ENCODE measurements at places on chromosomes 2 and 18.

DNA sequence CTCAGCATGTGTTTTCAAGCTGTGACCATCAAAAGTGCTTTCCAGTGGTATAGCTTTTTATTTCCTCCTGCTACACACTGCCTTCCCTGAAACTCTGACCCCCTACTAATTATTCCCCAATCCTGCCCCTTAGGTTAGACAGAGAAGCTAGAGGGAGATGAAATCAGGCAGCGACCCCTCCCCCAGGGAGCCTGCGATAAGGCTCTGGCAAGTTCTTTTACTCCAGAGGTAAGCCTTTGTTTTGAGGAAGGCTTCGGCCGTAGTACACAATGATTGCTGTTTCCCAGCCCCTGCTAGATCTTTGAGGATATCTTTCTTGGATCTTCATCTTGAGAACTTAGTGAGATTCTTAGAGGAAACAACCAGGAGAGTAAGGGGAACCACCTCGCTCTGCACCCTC, 33.5 kb upstream of the NOL4 start:
- no peak for DNase-seq

GRCh38 chr18:51164761-51165281, 32.7 kb downstream of the MEX3C start:
- no peak for DNase-seq

- DNase-seq, result no peak
Observed at GRCh38 chr2:230230496-230231200, 5.1 kb downstream of the SP140 start.

DNA sequence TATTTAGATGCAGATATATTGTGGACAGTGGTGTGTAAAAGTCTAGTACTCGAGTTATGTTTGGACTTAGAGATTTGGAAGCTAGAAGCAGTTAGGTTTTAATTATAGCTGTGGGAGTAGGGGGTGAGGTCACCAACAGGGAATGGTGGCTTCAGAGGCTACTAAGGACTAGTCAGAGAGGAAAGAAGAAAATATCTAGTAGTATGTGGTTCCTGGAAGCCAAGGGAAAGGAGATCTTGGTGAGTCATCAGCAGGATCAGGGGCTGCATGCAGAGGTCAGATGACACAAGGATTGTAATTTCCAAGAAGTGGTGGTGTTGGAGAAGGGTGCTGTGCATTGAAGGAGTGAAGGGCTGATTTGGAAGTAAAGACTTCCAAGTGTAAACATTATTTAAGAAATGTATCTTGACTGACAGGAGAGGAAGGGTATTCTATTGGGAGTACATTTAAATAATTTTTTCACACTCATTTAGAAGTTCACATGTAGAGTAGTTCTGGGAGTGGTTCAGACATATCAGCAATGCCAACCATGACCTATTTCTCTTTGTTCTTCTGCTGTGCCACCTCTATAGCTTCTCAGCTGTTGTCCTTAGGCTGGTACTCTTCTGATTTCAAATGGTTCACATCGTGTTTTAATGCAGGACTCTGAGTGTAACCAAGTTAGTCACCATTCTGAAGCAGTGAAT, 59.1 kb downstream of the ACSL3 start:
- no peak for DNase-seq

DNA sequence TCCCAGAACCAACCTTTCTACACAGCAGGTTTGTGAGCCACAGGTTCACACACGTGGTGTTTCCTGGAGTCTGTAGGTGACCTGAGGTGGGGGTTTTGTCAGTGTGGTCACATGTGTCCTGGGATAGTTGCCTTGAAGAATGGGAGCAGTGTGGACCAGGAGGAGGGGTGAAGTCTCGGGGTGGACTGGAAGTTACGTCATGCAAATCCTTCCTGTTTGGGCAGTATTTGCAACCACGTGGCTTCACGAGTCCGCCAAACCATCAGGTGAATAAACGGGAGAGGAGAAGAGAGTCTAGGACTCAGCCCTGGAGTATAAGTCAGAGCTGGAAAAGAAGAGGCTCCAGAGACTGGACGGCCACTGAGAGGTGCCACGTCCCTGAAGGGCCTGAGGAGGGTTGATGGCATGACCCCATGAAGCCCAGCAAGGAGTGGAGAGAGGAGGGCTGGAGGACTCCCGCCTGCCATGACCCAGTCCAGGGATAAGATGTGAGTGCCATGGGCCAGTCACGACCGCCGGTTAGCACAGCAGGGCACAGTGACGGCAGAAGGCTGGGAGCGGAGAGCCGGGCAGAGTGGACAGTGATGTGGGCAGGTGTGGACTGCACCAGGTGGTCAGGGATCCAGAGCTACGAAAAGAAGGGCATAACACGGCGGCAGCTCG, 16.5 kb downstream of the LPIN1 start:
- DNase-seq, result no peak

DNA sequence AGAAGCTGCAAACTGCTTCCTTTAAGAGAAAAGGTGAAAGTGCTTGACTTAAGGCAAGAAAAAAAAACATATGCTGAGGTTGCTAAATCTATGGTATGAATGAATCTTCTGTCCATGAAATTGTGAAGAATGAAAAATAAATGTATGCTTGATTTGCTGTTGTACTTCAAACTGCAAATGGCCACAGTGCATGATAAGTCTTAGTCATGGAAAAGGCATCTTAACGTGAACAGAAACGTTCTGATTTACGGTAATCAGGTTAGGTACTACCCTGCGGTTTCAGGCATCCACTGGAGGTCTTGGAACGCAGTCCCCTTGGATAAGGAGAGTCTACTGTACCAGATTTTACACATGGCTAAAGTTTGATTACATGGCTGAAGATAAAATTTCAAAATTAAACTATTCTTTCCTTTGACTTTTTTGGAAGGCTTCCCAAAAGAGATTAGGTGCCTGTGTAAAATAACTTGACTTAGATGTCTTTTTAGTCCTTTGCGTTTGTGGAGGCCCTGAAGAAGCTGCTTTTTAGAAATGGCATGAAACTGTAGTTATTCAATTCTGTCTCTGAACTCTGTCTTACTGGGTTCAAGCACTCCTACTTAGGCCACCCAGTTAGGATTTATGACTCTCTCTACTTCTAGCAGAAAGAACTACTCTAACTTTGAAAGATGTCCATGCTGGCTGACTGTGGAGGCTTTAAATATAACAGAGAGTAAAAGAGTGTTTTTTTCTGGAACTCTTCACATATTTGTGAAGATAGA, 35.9 kb upstream of the SCN9A start:
- no peak for DNase-seq

- no peak for DNase-seq
Observed at GRCh38 chr18:11663439-11664029, 25.5 kb upstream of the GNAL start.

GRCh38 chr2:133167990-133168389, 400.3 kb downstream of the NCKAP5 start:
- no peak for DNase-seq

DNA sequence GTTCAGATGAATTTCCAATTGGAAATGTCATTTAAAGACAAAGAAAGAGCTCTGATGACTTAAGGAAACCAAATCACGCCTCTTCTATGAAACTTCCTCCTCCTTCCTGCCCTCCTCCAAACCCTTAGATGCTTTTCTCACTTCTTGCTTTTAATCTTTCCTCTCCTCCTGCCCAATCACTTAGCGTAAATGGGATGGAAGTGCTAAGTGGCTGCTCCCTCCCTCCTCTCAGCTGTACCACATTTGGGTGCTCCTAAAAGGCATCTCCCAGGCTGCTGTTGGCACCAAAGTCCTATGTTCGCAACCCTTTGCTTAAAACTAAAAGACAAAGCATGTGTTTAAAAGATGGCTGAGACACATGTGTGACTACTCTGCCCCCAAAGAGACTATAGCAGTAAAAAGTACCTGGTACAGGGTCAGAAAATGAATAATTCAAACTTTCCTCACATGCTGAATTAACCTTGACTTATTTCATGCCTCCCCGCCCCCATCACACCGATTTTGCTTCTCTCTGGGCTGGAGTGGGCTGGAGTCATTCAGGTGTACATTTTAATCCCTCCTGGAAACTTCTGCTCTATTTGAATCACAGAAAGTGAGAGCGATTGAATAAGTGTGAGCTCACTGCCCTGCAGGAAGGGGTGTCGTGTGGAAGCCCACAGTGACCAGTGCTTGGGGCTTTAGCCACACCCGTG, 59.2 kb upstream of the KLF7 start:
- no peak for DNase-seq

DNA sequence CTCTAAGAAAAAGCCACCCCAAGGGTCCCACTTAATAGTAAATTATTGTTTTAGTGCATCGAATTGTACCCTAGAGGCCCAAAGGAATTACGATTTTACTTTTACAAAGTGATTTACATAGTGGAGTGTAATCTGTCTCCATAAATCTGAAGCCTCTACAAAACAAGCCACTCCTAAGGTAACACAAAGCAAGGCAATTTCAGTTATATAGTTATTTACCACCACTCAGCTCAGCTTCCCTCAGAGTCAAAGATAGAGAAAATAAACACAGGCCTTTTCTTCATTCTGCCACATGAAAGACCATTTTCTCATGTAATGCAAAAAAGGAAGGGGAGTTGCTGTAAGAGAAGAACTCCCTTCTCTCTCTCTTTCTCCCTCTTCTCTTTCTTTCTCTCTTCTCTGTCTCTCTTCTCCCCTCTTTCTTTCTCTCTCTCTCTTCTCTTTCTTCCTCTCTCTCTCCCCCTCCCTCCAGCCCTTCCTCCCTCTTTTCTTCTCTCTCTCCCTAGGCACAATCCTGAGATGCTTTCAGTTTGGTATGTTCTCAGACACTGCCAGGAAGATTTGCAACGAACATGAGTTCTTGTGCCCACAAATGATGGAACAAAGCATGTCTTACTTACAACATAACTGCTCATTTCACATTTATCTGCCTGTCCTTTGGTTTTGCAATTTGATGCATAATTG, 264.5 kb downstream of the BCL2 start:
- no peak for DNase-seq

DNA sequence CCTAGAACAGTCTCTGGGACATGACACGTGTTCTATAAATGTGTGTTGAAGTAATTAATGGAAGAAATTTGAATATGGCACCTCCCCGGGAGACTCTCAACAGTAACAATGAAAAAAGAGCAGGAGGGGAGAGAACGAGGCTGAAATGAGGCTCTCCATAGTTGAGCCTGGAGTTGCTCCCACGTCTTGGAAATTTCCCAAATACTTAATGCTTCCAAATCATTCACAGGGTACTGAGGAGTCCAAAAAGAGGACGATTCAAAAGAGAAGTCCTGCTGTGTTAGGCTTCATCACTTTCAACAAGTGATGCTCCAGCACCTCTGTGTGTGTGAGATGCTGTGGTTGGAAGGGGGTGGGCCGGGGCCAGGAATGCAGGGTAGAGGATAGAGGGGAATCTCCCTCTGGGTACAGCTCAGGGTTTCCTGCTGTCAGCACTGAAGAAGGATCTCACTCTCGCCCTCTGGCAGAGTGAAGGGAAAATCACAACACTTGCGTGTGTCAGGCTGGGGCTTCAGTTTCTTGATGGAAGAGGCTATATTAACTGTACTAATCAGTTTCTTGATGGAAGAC, 18.1 kb upstream of the ZNF407 start:
- DNase-seq, result no peak

DNA sequence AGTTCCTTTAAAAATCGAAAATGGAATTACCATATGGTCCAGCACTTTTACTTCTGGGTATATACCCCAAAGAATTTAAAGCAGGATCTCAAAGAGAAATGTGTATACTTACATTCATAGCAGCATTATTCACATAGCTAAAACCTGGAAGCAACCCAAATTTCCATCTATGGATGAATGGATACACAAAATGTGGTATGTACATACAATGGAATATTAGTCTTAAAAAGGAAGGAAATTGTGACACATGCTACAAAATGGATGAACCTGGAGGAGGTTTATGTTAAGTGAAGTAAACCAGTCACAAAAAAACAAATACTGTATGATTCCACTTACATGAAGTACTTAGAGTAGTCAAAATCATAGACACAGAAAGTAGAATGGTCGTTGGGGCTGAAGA, 147.9 kb upstream of the LTBP1 start:
- DNase-seq, result no peak

- DNase-seq, result no peak
Observed at GRCh38 chr2:122100346-122100745, 344.9 kb downstream of the TSN start.

GRCh38 chr2:78832481-78832880, 193.0 kb upstream of the REG3G start:
- no peak for DNase-seq

DNA sequence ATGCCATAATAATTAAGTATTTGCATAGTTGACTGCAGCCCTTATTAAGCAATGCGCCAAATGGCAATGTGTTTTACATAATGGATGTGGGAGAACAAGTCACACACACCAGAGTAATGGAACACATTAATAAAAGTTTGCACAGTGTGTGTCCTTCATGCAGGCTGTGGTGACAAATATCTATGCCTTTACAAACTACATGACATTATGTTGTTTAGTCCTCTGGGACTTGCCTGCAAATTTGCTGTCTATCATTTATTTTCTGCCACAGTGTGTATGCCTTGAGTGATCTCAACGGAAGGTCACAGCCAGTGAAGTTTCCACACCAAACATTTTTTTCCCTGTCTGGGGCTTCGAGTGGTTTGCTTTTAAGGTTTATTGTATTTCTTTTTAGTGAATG, 175.2 kb upstream of the TMEFF2 start:
- no peak for DNase-seq

GRCh38 chr2:127155947-127156346, 49.0 kb upstream of the BIN1 start:
- DNase-seq, result no peak

- no peak for DNase-seq
Observed at GRCh38 chr18:8260319-8260718, 348.9 kb upstream of the RAB12 start.

- no peak for DNase-seq
Observed at GRCh38 chr2:123500346-123500745, 524.7 kb upstream of the CNTNAP5 start.

GRCh38 chr2:225326969-225327368, 72.5 kb upstream of the NYAP2 start:
- DNase-seq, result no peak

GRCh38 chr2:30565851-30566358, 118.9 kb downstream of the LCLAT1 start:
- DNase-seq, result no peak

- DNase-seq, result no peak
Observed at GRCh38 chr18:67766930-67767329, 250.4 kb upstream of the DSEL start.

GRCh38 chr2:237053066-237053465, 32.6 kb upstream of the COPS8 start:
- no peak for DNase-seq

Measured in NCI-H187 treated with DMSO at 0.1 percent for 48 hours (cell line).